ENCODE measurements at places on chromosomes 7 and 10. TPM values are rescaled to one million over a fixed set of nuclear protein-coding genes. Genes with fewer than 3 reads are reported as not detected.

DNA sequence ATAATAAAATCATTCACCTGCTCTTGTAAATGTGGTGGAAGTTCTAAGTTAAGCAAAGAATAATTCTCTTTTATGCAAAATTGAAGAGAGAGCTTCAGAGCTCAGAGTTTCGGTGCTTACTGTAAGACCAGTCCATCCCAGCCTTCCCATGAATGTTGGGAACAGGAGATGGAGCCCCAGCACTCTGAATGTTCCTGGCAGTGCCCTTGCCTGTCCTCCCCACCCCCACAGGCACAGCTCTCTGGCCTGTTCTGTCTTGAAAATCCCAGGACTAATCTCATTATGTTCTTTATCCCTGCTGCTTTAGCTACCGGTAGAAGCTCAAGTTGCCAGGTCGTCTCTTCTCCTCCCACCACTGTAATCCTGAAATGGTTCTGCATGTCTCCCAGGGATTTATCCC lies 29.1 kb upstream of the LHFPL3 start:
- no peak for DNase-seq

DNA sequence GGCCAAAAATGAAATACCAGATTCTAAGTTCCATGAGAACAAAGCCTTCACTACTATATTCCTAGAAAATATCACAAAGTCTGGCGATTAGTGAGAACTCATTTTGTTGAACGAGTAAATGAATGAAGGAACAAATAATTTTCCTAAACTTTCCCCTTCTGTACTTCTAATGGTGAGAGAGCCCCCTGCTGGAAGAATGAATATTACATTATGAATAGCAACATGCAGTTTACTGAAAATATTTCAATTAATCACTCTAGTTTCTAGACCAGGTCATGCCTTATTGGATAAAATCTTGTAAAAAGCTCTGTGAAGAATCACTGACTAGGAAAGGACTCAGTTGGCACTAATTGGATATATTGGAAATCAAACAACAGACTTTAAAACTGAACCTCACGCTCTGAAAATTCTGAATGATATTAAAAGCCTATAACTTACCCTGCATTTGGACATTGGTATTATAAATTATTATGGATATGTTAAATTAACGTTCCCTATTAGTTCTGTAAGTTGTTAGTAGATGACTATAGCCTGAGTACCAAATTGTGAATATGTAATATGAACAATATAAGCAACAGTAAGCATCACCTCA lies 32.4 kb upstream of the MTPN start:
- no peak for DNase-seq

DNA sequence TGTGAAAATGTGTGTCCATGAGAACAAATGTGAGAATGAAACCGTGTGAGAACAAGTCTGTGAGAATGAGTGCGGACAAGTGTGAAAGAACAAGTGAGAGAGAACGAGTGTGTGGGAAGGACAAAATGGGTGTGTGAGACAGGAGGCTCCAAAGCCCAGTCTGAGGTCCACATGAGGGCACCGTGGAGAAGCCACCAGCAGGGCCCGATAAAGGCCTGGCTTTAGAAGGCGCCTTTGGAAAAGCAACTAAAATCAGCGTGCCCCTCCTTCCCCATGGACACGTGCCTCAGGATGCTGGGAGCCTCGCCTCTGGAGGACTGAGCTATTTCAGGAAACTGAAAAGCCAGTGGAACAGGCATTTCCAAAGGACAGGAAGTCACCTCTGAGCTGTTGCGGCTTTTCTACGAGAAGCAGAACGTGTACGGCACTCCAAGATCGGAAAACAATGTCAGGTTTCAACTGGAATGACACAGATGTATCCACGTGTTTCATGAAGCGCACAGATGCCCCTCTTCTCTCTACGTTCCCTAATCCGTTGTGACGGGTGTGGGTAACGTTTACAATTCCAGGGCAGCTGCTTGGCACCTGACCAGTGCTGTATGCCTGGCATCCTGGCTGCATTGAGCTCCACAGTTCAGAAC lies 46.4 kb downstream of the ESYT2 start:
- no peak for DNase-seq

Gene CADPS2
- total RNA-seq = 36.0 TPM

Gene UTF1
- not detected for total RNA-seq

GRCh38 chr10:9886772-9887171 lies 1130.9 kb upstream of the CELF2 start:
- no peak for DNase-seq

All from urinary bladder (tissue), 4 donors.